Hematopoietic multipotent progenitor cell treated with erythropoietin and hydrocortisone succinate and interleukin-3 and kit ligand, for 15 days (in vitro differentiated cells): ENCODE measurements at places on chromosomes 12 and 14.
A peak's percentile ranks its signal among the peaks of the same experiment; 100 is the strongest.

- no peak for DNase-seq
These were observed 90.4 kb downstream of the LRP6 start for GRCh38 chr12:12176402-12176801.

- DNase-seq, result peak; percentile 69
These were observed at the start of gene MUCL1 for GRCh38 chr12:54853933-54854538. TSS of gene MUCL1 (plus strand) at chr12:54854516. CDS start at chr12:54854583, 67 bp downstream.

DNA sequence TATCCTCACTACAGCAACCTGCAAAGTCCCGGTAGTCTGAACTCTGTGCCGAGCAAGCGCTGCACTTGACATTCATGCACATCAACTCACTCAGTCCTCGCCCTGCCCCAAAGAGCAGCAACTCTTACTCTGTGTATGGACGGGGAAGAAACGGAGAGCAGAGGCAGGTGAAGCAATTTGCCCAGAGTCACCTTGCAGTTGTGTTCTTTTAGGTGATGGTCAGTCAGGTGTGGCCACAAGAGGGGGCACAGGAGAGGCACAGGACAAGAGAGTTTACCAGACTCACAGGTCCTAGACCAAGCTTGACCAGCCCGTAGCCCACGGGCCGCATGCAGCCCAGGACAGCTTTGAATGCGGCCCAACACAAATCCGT lies 39.1 kb downstream of the TSPAN11 start:
- no peak for DNase-seq

GRCh38 chr14:103110681-103111231 lies 12.5 kb upstream of the TNFAIP2 start:
- DNase-seq, result no peak

GRCh38 chr14:38412654-38413053 lies 156.8 kb upstream of the CLEC14A start:
- no peak for DNase-seq

- DNase-seq, result no peak
These were observed 13.1 kb upstream of the LGR5 start for GRCh38 chr12:71426300-71427047.

- no peak for DNase-seq
These were observed 570.1 kb downstream of the VRK1 start for GRCh38 chr14:97367278-97367677.

- peak; percentile 80 for DNase-seq
These were observed 14.7 kb downstream of the CPSF6 start for GRCh38 chr12:69254046-69254445.

GRCh38 chr14:35336494-35337268 lies 44.5 kb downstream of the PSMA6 start:
- DNase-seq, result no peak

DNA sequence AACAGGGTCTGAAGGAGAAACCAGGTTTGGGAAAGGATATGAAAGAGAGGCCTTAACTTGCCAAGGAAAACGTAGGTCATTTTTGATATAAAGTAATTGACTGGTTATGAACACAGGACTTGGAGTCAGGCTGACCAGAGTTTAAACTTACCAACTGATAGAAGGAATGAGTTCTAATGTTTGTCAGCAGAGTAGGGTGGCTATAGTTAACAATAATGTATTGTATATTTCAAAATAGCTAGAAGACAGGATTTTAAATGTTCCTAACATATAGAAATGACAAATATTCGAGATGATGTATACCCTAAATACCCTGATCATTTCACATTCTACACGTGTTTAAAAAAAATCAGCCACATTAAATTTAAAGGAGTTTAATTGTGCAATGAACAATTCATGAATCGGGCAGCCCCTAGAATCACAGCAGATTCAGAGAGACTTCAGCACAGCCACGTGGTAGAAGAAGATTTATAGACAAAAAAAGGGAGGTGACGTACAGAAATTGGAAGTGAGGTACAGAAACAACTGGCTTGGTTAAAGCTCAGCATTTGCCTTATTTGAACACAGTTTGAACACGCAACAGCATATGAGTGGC lies 52.5 kb upstream of the PLEKHG7 start:
- no peak for DNase-seq

DNA sequence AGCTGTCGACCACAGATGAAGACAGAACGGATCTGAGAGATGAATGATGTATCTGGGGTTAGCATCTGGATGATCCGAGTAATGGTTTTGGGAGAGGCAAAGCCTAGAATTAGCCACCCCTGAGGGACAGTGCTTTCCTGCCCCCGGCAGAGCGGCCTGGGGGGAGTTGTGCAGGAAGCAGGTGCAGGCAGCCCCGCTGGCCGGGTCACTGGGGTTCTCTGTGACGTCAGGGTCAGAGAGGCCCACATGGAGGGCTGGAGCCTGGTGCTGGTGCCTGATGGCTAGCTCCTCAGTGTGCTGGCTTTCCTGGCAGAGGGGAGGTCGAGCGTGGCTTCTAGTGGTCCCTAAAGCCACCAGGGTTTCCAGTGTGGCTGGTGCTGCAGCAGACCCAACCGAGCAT lies 70.3 kb downstream of the ADGRD1 start:
- DNase-seq, result no peak
